ENCODE measurements at places on chromosomes 2 and 18.
A peak's percentile ranks its signal among the peaks of the same experiment; 100 is the strongest.

GRCh38 chr2:238426568-238427434 lies at the start of gene ASB1:
TSS of gene ASB1 (plus strand) at chr2:238426927. CDS start at chr2:238427071, 144 bp downstream.
- peak; percentile 94 for DNase-seq

DNA sequence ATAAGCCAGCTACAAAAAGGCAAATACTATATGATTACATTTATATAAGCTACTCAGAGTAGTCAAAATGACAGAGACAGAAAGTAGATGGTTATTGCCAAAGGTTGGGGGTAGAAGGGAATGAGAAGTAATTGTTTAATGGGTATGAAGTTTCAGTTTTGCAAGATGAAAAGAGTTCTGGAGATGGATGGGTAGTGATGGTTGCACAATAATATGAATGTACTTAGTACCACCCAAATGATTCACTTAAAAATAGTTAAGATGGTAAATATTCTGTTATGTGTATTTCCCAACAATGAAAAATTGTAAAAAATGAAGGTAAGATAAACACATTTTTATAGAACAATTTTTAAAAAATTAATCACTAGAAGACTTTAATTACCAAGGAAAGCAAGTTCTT lies 448.4 kb downstream of the ADCYAP1 start:
- DNase-seq, result no peak

DNA sequence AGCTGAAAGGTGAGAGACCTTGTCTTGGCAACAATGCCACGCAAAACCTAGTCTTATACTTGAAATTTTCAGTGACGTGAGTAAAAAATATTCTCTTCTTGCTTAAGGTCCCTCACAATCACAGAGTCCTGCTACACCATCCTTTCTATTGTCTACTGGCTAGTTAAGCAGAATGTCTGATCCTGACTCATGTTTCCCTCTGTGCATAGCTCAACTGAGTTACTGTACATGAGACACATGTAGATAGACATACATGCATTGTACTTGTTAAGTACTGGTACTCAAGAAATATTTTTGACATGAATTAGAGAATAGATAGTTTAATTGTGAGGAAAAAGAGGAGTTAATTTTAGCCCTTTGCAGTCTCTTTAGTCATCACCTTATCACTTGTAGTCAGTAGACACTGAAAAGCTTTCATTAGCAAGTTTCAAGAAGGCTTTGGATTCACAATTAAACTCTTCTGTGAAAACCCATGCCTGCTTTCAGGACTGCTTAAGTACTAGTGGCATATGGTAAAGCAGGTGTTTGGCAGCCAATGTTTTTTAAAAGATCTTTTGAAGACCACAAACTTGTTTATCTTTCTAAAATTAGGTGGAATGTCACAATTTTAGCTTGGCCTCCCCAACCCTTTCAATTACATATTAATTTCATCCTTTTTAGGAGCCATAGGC lies 158.7 kb upstream of the CCDC150 start:
- DNase-seq, result no peak

GRCh38 chr18:46097431-46097800 lies 680 bp downstream of the ATP5F1A start:
- DNase-seq, result no peak

- no peak for DNase-seq
These were observed 1925.8 kb upstream of the CELF4 start for GRCh38 chr18:39491408-39491807.

DNA sequence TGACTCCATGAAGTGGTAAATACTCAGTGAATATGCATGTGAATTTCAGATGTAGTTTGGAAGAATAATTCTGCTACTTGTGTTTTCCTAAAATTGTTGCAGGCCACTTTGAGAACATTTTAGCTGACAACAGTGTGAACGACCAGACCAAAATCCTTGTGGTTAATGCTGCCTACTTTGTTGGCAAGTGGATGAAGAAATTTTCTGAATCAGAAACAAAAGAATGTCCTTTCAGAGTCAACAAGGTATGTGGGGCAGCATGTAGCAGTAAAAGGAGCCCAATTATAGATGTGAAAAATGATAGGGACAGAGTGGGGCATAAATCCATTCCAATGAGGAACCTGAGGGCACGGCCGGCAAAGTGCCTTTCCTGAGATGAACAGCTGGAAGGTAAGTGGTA lies 16.1 kb downstream of the SERPINB5 start:
- DNase-seq, result no peak

- DNase-seq, result no peak
These were observed 633.4 kb upstream of the TMEFF2 start for GRCh38 chr2:192828175-192828574.

DNA sequence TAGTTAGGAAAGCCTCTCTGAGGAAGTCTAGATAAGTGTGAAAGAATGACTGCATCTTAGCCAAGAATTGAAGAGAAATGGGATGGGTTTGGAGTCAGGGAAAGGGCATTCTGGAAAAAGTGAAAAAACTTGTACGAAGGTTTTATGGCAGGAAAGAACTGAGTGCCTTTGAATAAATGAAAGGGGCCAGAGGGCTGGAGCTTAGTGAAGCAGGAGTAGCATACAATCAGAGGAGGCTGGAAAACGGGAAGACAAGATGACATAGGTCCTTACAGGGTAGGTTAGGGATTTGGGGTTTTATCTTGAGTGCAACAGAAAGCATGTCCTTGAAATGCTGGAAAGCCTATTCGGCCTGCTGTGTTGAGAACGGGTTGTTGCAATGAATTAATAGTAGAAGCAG lies 152.6 kb upstream of the RND3 start:
- no peak for DNase-seq

- no peak for DNase-seq
These were observed 364.0 kb downstream of the LRATD1 start for GRCh38 chr2:14996351-14997014.

- DNase-seq, result no peak
These were observed 117.0 kb downstream of the LAMA1 start for GRCh38 chr18:7000484-7001096.

- no peak for DNase-seq
These were observed 99.8 kb downstream of the AFF3 start for GRCh38 chr2:100042562-100042961.

DNA sequence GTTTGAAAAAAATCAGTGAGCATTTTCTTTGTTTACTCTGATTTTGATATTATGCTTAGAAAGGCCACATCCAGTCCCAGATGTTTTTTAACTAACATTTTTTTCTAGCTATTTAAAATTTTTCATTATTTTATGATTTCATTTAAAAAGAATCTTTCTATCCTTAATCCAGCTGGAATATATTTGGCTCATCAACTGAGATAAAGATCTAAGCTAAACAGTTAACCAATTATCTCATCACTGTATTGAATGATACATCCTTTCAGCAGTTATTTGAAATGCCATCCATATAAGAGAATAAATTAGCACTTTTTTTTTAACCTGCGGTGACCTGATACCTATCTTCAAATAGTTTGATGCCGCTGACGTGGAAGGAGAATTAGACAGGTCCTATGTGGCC lies 245.5 kb upstream of the COPS8 start:
- no peak for DNase-seq

GRCh38 chr2:135728064-135728743 lies 13.5 kb upstream of the UBXN4 start:
- DNase-seq, result no peak

DNA sequence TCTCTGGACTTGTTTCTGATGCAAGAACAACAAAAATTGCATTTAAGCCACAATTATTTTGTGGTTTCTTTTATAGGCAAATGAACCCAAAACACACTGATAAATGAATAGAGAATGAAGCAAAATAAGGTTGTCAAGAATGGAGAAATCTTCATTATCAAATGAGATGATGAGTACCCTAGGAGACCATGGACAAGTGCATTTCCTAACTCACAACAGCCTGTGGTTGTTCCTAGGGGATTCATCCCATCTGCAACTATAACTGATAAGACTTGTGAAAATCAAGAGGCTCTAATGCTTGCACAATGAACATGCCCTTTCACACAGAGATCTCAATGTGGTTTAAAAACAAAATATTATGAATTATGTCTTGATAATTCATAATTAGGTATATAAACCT lies 159.9 kb downstream of the PDE1A start:
- DNase-seq, result no peak

- DNase-seq, result no peak
These were observed 65.8 kb downstream of the ANKRD62 start for GRCh38 chr18:12159446-12159845.

DNA sequence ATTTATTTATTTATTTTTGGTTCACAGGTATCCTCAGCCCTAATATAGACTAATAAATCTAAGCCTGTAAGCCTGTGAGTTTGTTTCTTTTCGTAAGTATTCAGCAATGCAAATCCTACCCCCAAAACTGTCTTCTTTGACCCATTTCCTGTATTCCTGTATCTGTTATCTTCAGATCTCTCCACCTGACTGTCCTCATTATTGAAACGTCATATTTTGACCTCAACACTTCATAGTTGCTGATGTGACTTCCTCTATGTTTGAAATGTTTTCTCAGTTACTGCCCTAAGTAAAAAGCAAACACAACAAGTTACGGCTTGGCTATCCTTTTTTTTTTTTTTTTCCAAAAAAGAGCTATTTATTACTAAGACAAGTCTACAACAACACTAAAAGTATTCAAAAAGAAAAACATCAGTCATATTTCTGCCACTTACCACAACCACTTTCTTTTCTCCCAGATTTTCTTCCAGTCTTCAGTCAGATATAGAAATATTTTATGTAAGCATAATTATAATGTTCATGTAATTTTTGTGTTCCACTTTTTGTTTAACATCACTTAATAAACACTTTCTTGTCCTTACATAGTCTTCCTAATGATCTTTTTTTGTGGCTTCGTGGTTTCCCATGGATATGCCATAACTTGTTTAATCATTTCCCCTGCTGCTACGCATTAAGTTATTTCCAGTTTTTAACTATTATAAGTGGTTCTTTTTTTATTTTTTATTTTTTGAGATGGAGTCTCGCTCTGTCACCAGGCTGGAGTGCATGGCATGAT lies 45.0 kb upstream of the EML4 start:
- no peak for DNase-seq

GRCh38 chr2:153163055-153163454 lies 315.5 kb downstream of the RPRM start:
- no peak for DNase-seq

GRCh38 chr2:232454630-232455029 lies 1.3 kb upstream of the ALPI start:
- no peak for DNase-seq

DNA sequence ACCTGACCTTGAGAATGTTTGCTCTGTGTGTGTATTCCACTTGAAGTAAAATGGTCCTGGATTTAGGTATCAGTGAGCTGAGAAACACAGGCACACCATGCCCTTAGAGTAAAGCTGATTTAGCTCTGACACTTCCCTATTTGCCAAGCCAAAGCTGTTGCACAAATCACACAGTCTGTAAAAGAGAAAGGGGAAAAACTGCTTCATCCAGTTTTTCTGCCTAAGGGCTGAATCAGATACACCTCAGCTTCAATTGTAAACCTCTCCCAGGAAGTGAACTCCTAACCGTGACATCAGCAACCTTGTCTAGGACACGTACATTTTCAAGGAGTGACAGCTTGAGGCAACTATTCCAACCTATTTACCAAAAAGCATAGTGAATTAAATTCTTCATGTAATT lies 150.4 kb downstream of the NR4A2 start:
- no peak for DNase-seq

- no peak for DNase-seq
These were observed 2.4 kb upstream of the STK11IP start for GRCh38 chr2:219595256-219595655.

DNA sequence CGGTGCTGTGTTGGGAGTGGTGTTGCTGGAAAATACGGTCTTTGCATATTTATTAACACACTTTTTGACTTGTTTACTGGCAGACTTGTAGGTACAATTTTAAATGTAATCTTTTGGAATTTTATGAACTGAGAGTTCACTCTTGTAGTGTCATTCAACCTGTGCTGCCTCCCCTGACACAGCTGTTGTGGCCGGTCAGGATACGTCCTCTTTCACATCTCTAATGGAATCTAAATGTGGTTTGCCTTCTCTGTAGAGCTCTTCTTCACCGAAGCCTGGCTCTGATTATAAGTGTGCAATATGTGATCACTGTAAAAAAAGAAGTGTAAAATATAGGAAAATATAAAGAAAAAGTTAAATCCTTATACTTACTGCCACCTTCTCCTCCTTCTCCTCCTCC lies 94.7 kb downstream of the MAP4K4 start:
- no peak for DNase-seq

DNA sequence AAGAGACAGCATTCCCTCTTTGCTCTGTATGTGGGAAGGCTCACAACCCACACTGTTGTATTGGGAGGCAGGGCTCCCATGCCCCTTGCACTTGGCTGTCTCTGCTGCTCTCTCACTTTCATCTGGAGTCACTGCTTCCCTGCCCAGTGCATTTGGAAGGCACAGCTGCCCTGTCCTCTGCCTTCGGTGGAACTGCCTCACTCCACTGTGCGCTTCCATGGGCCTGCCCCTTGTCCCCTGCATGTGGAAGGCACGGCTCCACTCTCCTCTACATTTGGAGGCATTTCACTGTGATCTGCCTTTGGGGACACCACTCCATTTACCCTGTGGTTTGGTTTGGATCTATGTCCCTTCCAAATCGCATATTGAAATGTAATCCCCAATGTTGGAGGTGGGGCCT lies 9.1 kb upstream of the PROM2 start:
- peak; percentile 3 for DNase-seq

- no peak for DNase-seq
These were observed 8.2 kb downstream of the CDH2 start for GRCh38 chr18:28168725-28169124.

DNA sequence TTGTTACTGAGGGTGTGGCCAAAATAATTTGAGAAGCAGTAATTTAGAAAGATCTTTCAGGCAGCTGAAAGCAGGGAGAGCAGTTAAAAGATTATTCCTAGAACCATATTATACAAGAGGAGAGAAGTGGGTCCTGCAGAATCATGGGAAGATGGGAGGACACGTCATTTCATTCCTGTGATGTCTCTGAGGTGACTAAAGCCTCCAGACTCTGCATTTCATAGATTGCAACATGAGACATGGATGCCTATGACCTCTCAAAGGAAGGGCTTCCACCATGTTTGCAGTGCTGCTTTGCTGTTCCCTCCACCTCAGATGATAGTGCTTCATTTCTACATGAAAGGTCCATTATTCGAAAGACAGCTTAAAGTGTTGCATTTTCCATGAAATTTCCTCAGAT lies 788.4 kb downstream of the TSN start:
- DNase-seq, result no peak

- DNase-seq, result peak; percentile 25
These were observed 3.5 kb downstream of the ATP6V1B1 start for GRCh38 chr2:70939001-70939838.

GRCh38 chr2:142825861-142826260 lies 51.6 kb upstream of the KYNU start:
- DNase-seq, result no peak

GRCh38 chr2:53886406-53887280 lies 26.9 kb upstream of the GPR75 start:
- DNase-seq, result no peak

GRCh38 chr18:56702946-56703345 lies 51.8 kb downstream of the WDR7 start:
- no peak for DNase-seq

DNA sequence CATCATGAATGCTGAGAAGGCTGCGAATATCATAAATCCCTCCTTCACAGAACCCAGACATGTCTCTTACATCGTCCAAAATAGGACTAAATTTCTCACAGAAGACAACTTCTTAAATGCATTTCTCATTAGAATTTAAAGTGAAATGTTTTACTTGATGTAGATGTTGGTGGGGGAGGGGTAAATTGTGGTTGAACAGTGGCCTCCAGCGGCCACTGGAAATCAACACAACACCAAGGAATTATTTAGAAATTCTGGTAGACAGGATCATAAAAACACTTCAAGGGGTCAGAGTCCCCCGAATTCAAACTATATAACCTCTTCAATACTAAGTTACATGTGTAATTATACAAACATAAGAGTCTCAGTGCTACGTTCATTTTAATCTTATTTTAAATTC lies 135.9 kb downstream of the ABCA12 start:
- no peak for DNase-seq

- DNase-seq, result no peak
These were observed 2.8 kb upstream of the GYPC start for GRCh38 chr2:126653109-126653508.

All from activated T-cell treated with anti-CD3 and anti-CD28 coated beads, Interleukin-2, amount 50 U/mL, for 24 hours (primary cell).